ENCODE measurements at places on chromosomes 5 and 9.

- DNase-seq = no peak
Measured at GRCh38 chr5:136213919-136214493, 21.0 kb upstream of the SMIM32 start.

DNA sequence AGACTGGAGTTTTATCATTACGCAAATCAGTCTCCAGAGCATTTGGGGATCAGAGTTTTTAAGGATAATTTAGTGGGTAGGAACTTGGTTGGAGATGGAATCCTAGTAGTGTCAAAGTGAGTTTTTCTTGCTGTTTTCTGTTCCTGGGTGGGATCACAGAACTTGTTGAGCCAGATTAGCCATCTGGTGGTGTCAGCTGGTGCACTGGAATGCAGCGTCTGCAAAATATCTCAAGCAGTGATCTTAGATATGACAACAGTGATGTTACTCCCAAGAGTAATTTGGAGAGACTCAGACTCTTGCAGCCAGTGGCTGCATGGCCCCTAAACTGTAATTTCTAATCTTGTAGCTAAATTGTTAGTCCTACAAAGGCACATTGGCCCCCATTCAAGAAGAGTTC lies 1257.8 kb downstream of the MAT2B start:
- DNase-seq = no peak

- no peak for DNase-seq
Measured at GRCh38 chr9:76895186-76895585, 10.7 kb downstream of the PRUNE2 start.

DNA sequence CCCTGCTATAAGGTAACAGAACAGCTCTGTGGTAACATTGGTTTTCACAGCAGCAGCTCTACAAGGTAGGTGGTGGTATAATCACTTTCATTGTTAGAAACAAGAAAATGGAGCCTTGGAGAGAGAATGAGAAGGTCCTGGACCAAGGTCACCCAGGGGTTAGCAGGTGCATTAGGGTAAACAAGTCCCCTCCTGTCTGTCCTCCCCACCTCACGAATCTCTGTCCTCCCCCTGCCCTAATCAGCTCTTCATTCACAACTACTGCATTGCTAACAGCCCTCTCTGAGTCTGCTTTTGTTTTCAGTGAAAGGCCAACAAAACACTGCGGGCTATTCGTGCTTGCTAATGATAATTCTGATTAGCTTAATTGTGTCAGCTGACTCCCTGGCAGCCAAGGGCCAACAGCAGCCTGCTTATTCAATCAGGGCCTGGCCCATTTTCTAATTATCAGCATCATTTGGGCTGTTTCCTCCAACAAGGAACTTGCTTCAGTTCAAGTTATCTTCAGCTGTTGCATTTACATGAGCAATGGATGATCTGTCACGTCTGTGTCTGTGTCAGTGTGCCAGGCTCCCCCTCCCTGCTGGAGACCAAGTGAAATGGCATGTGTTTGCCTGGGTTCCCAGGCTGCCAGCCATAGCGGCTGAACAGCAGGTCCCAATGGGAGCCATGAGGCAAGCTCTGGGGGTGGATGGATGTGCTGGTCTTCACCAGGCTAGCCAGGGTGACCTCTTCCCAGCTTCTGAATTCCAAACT lies 56.7 kb upstream of the EQTN start:
- no peak for DNase-seq

DNA sequence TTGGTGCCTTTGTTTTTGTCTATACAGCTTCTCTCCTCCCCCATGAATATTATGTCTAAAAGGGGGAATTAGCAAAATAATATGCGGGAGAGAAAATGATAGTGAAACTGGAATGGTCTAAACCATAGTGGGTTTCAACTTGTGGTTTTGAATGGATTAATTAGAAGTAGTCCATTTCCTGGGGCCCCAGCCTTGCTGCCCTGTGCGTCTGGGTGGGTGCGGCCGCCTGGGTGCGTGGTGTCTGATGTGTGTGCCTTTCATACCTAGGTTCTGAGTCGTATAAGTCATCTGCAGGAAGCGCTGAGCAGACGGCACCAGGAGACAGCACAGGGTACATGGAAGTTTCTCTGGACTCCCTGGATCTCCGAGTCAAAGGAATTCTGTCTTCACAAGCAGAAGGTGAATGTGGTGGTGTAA lies 120.0 kb upstream of the CACNA1B start:
- no peak for DNase-seq

GRCh38 chr5:150918613-150919012 lies 13.8 kb upstream of the ZNF300 start:
- DNase-seq = no peak

- DNase-seq = no peak
Measured at GRCh38 chr5:40594811-40595210, 84.9 kb upstream of the PTGER4 start.

DNA sequence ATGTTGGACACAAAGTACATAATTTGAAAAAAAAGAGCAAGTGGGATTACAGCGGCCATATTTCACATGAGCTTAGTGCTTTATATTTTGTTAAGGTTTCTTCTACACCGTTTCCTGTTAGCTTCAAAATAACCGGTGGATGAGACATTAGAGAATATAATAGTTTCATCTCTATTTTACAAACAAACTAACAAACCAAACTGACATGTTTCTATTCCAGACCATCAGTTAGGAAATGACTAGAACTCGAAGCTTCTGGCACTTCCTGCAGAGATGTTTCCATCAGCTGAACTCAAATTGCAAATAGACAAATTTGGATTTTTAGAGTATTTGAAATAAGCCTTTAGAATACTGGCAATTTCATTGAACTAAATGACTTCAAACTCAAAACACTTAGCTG lies 86.5 kb downstream of the MTRR start:
- no peak for DNase-seq

GRCh38 chr5:134258896-134259295 lies 33.0 kb upstream of the PPP2CA start:
- DNase-seq = no peak

DNA sequence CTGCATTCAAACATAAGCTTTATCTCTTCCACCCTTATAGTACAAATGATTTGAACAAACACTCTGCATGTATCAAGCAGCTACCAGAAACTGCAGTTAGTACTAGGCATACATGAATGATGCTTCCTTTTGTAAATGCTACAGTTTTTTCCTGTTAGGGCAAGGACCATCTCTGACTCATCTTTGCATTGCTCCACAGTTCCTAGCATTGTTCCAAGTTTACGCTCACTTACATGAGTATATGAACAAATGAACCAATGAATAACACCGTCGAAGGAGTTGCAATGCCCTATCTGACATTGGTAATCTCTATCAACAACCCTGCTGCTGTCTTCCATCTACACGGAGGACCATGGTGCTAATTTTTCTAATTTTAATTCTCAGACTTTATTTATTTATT lies 2.1 kb upstream of the ALDH7A1 start:
- no peak for DNase-seq

- DNase-seq = no peak
Measured at GRCh38 chr9:123518338-123518737, 162.3 kb downstream of the CRB2 start.

- peak; percentile 69 for DNase-seq
Measured at GRCh38 chr5:127229185-127229889, 61.3 kb upstream of the MEGF10 start.

- no peak for DNase-seq
Measured at GRCh38 chr5:39986614-39987013, 561.8 kb upstream of the DAB2 start.

DNA sequence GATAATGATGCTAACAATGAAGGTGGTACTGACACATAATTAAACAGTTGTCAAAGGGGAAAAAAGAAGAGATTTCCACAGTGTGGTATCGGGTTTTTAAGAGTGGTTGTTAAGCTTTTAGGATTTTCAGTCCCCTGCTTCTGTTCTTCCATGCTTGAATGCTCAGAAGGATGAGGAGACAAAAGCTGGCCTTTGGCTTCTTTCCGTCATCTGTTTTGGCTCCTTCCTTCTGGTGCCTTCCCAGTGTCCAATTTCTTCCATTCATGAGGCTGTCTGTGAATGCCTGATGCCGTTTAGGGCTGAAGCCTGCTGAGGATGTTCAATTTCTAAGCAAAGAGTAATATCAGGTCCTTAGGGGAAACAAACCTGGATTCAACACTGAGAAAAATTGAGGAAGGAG lies 179.6 kb upstream of the GLRA1 start:
- DNase-seq = no peak

DNA sequence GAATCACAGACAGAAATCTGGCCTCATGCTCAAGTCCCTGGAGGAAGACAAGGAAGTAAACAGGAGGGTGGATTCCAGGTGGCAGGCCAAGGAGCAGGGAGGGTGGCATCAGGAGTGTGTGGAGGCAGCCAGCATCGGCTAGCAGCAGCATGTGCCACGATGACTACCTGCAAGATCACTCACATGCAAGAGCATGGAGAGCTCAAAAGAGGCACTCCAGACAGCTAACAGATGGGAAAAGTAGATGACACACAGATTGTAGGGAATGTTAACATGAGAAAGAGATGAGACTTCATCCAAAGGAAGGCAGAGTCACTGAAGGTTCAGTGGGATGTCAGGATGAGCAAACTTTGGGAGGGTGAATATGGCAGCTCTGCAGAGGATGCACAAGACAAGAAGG lies 104.3 kb downstream of the SEMA5A start:
- no peak for DNase-seq

- no peak for DNase-seq
Measured at GRCh38 chr5:147949711-147950573, 43.6 kb upstream of the C5orf46 start.

GRCh38 chr5:1723957-1724821 lies 75.4 kb downstream of the MRPL36 start:
- peak; percentile 33 for DNase-seq

GRCh38 chr5:73160239-73160671 lies 12.7 kb upstream of the TMEM174 start:
- no peak for DNase-seq

- peak; percentile 35 for DNase-seq
Measured at GRCh38 chr5:6365142-6365976, 13.0 kb downstream of the MED10 start.

GRCh38 chr5:171871711-171872110 lies 86.1 kb downstream of the SMIM23 start:
- no peak for DNase-seq

DNA sequence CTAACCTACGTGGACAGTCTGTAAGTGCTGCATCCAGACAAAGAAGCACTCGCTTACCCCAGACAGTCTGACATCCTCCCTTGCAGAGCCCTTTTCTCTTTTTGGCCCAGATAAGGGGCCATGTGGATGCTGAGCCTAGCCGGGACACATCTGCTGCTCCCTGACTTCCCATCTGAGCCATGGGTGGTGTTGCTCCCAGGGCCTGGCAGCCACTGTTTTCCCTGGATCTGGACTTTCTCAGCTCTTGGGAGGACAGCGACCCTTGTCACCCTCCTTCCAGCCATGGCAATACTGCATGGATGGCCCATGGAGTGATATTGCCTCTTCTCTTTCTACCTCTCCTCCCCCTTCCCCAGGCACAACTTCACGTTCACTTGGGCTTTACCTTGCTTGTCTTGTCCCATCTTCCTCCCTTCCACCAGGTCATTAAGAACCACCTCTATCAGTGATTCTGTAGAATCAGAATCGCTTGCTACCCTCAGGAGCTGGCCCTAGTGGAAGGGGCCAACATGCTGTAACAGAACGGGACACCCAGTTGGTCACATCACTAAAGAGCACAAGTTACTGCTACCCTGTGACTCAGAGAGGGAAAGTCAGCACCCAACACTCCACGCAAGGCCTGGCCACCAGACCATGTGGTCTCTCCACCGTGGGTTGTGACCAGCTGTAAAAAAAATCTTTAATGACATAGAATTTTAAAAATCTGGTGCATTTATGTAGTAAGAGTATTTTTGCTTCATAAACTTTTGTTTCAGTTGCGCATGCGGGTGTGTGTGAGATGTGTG lies 4.4 kb downstream of the NEURL1B start:
- DNase-seq = no peak

DNA sequence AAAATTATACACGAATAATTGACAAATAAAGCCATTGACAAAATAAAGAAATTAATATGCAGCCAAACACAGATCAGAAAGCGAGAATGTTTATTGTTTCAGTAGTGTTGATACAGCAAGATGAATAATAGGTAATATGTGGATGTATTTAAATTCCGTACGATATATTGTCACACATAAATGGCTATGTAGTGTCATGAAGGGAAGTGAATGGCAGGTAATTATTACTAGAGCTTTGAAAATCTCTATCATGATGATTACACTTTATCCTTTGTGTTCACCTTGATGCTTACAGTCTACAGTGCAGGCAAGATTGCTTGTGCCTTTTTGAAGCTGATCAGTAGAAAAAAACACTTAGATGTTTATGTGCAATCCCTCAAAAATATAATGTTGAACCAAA lies 23.3 kb upstream of the CDH10 start:
- no peak for DNase-seq

- no peak for DNase-seq
Measured at GRCh38 chr9:132876849-132877248, 1.2 kb downstream of the AK8 start.

GRCh38 chr9:136777359-136777758 lies 13.0 kb upstream of the LCN15 start:
- no peak for DNase-seq

GRCh38 chr5:171484460-171484899 lies 65.0 kb downstream of the FGF18 start:
- DNase-seq = no peak

GRCh38 chr9:70880535-70880934 lies 240.9 kb downstream of the TRPM3 start:
- no peak for DNase-seq

DNA sequence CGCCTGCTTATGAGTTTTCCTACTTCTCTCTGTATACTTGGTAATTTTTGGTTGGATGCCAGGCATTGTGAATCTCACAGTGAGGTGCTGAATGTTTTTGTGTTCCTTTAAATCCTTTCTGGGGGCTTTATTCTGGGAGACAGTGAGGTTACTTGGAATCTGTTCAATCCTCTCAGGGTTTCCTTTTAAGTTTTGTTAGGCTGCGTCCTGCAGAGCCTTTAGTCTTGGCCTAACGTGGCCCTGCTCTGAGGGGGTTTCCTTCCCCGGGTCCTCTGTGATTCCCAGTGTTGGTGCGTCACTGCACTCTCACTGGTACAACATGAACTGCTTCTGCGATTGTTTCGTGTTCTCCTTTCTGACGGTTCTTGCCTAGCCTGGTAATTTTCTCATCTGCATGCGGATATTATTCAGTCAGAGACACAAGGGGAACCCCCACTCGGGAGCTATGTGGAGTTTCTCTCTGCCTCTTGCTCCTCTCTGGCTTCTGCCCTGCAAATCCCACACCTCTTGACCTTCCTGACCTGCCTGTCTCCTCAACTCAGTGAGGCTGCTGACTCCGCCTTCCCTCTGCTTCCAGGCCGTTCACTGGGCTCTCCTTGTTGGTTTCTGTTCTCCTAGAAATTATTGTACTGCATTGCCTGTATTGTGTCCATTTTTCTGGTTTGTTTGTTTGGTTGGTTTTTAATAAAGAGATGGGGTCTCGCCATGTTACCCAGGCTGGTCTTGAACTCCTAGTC lies 128.1 kb downstream of the DAB2IP start:
- no peak for DNase-seq

GRCh38 chr5:149544028-149544420 lies 7.2 kb downstream of the CSNK1A1 start:
- no peak for DNase-seq
